ENCODE measurements at places on chromosomes 2 and 18. TPM values are rescaled to one million over a fixed set of nuclear protein-coding genes. Genes with fewer than 3 reads are reported as not detected.
A peak's percentile ranks its signal among the peaks of the same experiment; 100 is the strongest.

- no peak for DNase-seq
These were observed 83.6 kb downstream of the COLEC12 start for GRCh38 chr18:416930-417329.

- no peak for DNase-seq
These were observed 5.4 kb downstream of the NEB start for GRCh38 chr2:151728804-151729414.

DNA sequence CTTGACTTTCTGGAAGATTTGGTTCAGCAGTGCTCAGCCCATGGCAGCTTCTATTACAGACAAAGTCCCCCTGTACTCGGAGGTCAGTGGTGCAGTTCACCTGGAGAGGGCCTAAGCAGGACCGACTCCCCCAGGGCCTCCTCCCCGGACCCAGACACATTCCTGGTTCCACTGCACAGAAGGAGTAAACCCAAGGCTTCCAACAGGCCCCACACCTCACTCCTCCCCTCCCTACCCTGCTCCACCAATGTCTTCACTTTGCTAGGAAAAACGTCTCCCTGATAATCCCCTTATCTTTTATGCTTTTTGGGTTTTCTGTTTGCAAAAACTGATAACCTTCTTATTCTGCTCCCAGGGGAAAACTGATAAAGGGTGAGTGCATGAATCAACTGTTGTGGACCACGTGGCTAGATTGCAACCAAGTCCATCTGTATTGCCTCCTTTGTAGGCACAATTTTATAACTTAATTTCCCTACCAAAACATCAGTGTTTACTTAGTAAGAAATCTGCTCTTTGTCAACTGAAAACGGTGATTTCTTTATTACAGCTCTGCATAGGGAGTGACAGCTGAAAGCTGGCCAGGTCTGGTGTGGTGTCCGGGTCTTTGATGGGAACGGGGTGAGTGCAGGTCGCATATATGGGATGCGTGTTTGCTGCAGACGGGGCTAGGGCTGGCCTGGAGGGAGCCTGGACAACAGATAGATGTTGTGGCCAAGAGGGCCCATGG, 202.5 kb downstream of the GLI2 start:
- DNase-seq, result no peak

DNA sequence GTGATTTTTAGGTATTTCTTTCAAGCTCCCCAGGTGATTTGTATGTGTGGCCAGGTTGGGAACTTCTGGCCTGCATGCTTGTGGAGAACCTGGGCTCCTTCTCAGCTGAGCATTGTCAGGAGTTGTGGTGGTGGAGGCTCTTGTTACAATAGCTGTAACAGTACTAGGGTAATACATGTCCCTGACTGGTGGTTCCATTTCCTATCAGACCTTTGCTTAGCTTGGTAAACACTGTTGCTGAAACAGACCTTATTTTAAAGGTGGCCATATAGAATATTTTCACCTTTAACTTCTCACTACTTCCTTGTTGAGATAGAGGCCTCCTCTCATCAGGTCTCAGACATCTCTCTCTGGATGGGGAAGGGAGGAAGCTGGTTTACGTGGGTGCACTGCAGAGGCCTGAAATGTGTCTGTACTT, 79.2 kb downstream of the SETBP1 start:
- no peak for DNase-seq

DNA sequence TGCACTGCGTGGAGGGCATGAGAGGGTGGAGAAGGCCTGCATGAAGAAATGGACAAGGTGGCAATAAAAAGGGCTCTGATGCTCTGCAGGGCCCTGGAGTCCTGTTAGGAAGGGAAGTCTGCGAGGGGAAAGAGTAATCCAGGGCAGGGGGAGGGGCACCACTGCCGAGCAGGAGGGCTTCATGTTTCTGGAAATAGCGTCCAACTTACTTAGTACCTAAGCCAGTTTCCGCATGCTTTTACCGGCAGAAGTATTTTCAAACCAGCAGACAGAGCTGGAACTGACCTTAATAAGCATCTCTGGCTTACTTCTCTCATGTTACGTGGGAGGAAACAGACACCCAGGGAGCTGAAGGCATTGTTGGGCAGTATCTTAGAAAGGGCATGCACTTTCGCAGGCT, 156.7 kb downstream of the GALNT14 start:
- no peak for DNase-seq

GRCh38 chr2:119480718-119481142, 43.6 kb downstream of the SCTR start:
- DNase-seq, result peak; percentile 9

- DNase-seq, result no peak
These were observed at the start of gene CXCR1 for GRCh38 chr2:218166791-218167190. CXCR1 (minus strand) TSS chr2:218166962; CDS start chr2:218165211, 1,751 bp downstream.

DNA sequence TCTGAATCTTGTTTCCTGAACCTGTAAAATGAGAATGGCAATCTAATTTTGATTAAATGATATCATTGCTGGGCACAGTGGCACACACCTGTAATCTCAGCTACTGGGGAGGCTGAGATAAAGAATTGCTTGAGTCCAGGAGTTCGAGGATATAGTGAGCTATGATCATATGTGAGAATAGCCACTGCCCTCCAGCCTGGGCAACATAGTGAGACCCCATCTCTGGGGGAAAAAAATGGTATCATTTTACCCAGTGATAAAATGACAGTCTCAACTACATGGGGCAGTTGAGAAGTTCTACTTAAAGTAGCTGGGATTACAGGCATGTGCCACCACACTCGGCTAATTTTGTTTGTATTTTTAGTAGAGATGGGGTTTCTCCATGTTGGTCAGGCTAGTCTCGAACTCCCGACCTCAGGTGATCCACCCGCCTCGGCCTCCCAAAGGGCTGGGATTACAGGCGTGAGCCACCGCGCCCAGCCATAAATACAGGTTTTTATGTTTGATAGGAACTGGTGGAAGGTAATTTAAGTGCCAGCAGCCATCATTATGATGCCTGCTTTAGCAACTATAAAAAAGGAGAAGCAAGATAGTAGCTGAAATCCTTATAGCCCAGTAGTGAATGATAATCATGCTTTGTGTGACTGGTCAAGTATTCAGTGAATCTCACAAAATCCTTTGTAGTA, 17.0 kb downstream of the BZW1 start:
- DNase-seq, result no peak

DNA sequence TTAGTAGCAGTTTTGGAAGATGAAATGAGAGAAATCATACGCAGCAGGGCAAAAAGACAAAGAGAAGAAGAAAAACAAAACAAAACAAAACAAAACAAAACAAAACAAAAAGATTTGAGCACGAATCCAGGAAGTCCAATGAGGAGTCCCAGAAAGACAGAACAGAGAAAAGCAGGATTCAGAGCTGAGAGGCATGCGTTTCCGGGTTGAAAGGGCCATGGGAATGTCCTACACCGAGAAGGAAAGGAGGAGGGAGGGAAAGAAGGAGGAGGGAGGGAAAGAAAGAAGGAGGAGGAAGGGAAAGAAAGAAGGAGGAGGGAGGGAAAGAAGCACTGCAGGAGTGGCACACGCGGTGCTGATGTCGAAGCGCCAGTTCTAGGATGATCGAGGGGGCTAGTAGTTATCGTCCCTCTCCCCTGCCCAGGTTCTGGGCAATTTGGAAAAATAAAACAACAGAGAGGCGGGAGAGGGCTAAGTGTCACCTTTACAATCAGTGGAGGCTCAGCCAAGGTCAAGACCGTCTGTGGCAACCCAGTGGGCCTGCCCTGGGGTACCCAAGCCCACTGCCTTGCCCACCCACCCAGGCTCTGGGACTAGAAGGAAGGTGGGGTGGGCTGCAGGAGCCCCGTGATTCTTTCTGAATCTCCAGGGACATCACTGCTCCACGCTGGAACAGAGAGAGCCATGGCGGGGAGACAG, 68.4 kb downstream of the TWIST2 start:
- DNase-seq, result peak; percentile 52

Gene ZCCHC2
- 23.0 TPM for total RNA-seq

Gene CERS6
- 53.7 TPM for total RNA-seq

DNA sequence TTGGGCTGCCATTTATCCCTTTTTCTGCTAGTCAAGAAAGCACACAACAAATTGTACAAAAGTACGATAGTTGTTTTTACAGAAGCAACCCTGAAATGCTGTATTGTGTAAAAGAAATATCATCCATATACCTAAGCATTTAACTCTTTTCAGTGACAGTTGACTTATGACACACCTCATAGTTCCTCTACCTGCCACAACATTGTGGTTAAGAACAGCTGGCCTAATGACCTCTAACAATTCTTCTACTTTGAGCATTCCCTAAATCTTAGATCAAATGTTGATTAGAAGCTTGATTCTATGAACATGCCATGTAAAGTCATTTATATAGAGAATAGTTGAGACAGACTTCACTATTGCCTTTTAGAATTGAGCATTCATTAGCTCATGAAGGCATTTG, 165.9 kb upstream of the SETBP1 start:
- no peak for DNase-seq

- DNase-seq, result no peak
These were observed 27.6 kb upstream of the UGP2 start for GRCh38 chr2:63814114-63814513.

- no peak for DNase-seq
These were observed 896.3 kb downstream of the TSN start for GRCh38 chr2:122651780-122652179.

GRCh38 chr2:110983133-110983532, 137.6 kb upstream of the BCL2L11 start:
- no peak for DNase-seq

GRCh38 chr2:2743164-2743571, 412.1 kb upstream of the MYT1L start:
- DNase-seq, result peak; percentile 69

- DNase-seq, result no peak
These were observed 119.5 kb upstream of the PARD3B start for GRCh38 chr2:204425821-204426220.

Gene SLC23A3
- 1.4 TPM for total RNA-seq

Gene TRIB2
- total RNA-seq, result 26.1 TPM

Gene CYS1
- total RNA-seq, result not detected

Gene FAP
- total RNA-seq, result 1.7 TPM

Gene MYL12A
- total RNA-seq, result 305 TPM

Gene DAW1
- 0.25 TPM for total RNA-seq

DNA sequence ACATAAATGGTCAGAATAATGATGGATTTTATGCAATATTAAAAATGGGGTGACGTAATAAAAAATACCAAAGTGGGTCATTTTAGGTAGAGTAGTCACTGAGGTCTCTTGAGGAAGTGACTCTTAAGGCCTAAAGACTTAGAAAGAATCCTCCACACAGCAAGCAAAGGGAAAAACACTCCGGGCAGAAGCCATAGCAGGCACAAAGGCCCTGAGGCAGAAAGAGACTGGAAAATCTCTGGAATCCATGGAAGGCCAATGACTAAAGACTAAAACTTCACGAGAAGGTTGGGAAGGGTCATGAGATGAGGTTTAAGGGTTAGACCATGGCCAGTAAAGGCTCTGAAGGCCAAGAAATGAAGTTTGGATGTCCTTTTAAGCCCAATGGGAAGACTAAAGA, 36.9 kb downstream of the MAIP1 start:
- DNase-seq, result no peak

Gene FBXO15
- not detected for total RNA-seq

- no peak for DNase-seq
These were observed 76.1 kb upstream of the SMAD2 start for GRCh38 chr18:48006415-48007175.

Gene SLC19A3
- 3.7 TPM for total RNA-seq

Gene CYTIP
- 8.3 TPM for total RNA-seq

DNA sequence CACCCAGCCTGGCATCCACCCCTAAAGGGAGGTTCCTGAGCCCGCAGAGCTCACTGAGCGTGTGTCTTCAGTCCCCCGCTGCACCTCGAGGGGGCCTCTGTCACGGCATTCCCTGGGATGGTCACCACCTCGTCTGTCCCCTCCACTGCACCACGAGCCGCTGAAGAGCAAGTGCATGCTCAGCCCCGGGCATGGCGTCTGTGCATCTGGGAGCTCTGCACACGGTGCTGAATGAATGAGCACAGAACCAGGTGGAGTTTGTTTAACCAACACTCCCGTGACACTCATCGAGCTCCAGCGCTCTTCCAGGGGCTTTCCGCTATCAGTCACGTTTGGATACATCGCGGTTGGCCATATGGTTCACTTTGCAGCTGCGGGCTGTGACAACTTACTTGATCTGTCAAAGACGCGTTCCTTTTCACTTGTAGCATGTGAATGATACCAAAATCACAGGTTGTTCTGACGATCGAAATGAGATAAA, 9.2 kb downstream of the ALLC start:
- DNase-seq, result no peak

- DNase-seq, result no peak
These were observed 29.8 kb downstream of the EHD3 start for GRCh38 chr2:31263636-31264190.

DNA sequence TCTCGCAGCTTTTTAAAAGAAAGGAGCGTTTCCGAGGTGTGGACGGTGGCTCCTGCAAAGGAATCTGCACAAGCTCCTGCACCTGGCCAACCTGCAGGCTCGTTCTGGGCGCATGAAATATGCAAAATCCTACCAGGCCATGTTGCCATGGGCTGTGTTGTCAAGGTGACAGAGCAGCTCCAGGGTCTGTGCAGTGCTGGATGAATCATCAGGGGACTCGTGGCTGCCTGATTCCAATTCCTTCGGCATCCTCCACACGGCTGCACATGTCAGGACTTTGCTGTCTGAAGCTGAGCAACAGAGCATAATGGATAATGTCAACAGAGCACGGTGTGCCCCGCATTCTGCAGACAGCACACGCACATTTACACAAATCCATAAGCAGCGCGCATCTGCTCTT, 120.5 kb downstream of the EIPR1 start:
- DNase-seq, result no peak

DNA sequence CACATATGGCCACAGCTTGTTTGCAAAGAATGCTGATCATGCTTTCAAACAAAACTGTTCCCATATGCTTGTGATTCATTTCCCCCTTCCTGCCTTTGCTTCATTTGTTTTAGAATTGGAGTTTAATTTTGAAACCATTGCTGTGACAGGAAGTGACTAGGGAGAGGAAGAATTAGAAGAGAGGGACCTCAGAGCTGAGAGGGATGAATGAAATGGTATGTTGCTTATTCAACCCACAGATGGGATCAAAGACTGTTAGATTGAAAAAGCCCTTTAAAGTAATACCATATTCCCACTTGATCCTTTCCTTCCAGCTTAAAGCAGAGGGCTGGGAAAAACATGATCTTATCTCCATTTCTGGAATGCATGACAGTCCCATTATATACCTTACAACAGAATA, 106.2 kb upstream of the RNF152 start:
- no peak for DNase-seq

- no peak for DNase-seq
These were observed 535.8 kb downstream of the GALR1 start for GRCh38 chr18:77785415-77785975.

DNA sequence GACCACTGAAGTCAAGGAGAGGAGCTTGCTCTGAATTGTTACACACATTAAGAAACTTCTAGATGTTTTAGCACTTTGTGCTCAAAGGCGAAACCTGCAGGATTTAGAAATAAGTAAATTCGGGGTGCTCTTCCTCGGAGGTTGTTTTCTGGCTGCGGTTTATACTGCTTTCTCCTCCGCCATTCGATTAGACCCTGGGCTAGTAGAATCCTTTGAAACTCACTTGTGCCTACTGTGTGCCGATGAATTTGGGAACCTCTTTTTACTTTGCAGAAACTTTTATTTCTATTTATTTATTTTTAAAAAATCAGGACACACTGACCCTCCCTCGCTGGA, 3.5 kb downstream of the MEIS1 start:
- DNase-seq, result no peak

Gene BMP10
- not detected for total RNA-seq
